ENCODE measurements at places on chromosomes 13 and 19.
A peak's percentile ranks its signal among the peaks of the same experiment; 100 is the strongest.

GRCh38 chr13:29937841-29938240 is 87.4 kb upstream of the UBL3 start:
- no peak for DNase-seq

DNA sequence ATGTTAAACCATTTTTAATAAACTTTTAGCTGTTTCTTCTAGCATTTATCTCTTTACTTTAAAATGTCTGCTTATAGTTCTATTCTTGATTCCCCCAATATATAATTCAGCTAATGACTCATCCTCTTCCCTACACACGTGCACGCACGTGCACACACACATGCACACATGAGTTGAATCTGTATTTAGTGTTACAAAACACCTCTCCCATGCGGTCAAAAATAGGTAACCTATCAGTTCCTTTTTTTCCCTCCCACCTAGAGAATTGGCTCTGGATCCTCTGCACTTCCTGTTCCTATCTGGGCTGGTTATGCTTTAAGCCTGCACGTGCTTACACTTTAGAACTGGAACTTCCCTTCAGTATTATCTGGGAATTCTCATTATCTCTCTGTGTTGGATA is 144.1 kb downstream of the PAN3 start:
- DNase-seq: no peak

- DNase-seq: peak; percentile 43
Measured at GRCh38 chr19:18425515-18426415, 6.6 kb downstream of the SSBP4 start.

DNA sequence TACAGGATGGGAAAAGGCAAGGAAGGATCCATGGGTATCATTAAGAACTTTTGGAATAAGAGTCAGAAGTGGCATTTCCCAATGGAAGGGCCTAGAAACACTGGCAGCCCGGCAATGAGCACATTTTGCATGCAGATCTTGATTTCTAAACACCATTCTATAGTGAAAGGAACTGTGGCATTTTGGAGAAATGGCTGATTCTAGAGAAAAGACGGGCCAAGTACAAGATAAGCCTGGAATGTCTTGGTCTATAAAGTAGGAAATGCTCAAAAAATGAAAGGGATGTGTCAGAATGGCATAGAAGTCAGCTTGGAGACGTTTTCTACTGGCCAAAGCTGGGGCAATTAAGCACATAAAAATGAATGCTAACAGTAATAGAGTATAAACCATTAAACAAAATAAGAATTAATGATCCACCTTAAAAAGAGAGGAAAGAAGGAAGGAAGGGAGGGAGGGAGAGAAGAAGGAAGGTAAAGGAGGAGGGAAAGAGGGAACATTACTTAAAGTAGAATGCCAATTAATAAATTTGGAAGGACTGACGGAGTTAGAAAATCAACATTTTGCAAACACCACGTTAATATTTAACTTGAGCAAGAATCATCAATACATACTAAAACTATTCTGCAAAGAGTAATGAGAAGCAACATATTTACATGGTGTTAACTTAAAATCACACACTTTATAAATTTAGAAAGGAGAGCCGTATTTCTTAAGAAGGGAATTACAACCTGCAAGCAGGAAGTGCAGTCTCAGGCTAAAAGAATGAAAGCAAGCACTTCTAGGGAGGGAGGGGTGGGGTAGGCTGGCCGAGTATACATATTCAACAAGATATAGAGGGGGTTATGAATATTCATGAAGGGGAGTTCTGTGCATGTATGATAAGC is 78.9 kb downstream of the ANKRD10 start:
- no peak for DNase-seq

DNA sequence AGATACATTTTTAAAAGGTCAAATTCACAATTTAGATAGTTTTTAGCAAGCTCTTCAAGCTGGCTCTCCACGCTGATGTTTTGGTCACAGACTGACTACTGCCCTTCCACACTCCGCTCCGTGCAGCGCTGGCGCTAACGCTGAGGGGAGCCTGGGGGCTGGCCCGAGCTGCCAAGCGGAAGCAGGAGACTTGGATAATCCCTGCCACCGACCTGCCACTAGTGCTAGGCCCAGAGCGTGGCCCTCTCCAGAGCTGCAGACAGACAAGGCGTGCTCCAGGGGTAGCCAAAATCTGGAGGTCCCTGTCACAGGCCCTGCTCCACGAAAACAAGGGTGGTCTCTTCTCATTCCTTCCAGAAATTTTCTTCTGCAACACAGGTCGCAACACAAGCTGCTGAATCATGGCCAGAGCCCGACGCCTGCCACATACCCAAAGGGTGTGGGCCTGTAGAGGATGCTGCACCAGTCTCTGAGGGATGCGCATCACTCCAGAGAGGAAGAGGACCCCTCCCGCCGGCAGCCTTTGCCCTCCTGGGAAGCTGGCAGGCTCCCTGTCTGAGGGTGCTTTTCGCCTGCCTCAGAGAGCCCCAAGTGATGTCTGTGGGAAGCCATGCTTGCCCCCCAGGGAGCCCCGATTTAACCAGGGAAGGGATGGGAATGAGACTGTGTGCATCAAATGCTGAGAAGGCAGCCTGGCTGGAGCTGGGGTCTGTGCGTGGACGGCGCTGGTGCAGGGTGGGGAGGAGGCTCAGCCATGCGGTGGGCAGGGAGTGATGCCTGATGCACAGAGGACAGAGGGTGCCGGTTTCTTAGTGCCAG is 21.6 kb downstream of the CAPS start:
- DNase-seq: no peak

DNA sequence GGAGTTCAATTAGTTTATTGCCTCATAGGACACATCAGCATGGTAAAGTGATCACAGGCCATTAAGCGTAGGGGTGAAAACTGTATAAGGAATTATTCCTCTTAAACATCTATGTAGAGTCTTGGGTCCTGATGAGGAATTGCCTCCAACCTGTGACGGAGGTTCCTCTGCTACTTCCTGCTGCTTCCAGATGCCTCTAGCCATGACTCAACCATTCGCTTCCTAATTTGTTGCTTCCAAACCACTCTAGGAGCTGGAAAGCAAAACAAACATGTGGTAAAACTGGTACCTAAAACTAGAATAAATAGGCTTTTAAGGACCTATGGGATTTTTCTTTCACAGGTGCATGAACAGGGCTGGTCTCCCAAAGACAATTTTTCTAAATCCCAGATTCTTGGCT is 253.8 kb downstream of the KLF12 start:
- no peak for DNase-seq
